ENCODE measurements at places on chromosomes 5 and 9. TPM values are rescaled to one million over a fixed set of nuclear protein-coding genes. Genes with fewer than 3 reads are reported as not detected.

Gene SLIT3
- total RNA-seq = 50.6 TPM

Gene CCDC152
- 5.2 TPM for total RNA-seq

Gene IFNB1
- total RNA-seq = not detected

Gene CHMP5
- total RNA-seq = 73.0 TPM

Gene NHP2
- 65.0 TPM for total RNA-seq

Gene DBH
- total RNA-seq = 0.13 TPM
